ENCODE measurements at places on chromosomes 12 and 14. TPM values are rescaled to one million over a fixed set of nuclear protein-coding genes. Genes with fewer than 3 reads are reported as not detected.

GRCh38 chr12:70966996-70967790, 46.7 kb upstream of the PTPRR start:
- DNase-seq = no peak

DNA sequence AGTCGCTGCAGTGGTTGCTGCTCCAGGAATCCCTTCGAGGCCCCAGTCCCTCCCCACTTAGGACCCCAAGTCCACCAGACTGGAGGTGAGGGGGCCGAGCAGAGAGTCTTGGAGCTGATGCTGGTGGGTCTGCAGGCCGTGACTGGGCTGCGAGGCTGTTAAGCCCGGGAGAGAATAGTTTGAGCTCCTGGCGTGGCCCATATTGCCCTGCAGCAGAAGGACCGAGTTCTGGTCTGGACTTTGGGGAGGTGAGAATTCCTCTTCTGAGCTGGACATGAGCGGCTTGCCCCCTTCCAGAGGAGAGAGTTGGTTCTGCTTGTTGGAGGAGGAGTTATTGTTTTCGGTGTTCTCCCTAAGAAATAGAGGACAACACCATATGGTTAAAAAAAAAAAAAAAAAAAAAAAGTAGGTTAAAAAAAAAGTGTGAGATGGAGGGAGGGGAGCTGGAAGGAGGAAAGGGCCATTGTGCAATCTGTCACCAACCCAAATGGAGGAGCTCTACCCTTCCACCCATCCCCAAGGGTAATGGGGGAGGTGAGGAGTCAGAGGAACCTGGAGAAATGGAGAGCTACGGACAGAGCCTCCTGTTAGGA, 3.0 kb downstream of the SIX1 start:
- peak; percentile 51 for DNase-seq

GRCh38 chr12:51323317-51323960, 535 bp downstream of the BIN2 start:
- DNase-seq = no peak

DNA sequence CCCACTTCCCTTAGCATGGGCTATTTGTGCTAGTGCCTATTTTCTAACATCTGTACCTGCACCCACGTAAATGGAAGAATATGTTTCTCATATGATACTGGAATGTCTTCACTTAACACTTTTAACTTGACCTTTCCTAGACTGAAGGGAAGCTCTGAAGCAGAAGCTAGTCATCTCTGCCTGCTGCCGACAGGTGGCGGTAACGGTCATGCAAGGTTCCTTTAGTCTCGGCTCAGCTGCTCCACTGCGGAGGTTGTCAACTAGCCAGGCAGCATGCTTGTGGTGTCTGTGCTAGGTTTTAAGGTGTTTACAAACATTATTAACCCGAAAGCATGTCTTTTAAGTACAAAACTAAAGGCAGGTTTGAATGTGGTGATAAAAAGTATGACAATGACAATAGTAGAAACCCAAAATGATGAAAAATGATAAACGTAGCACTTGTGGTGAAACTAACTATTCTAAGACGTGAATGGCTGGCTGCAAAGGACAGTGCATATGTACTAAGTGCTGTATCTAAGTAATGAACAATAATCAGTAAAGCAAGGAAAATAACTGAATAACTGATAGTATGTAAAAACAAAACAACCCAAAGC, 117.2 kb downstream of the GRIN2B start:
- DNase-seq = peak; percentile 64

- no peak for DNase-seq
Observed at GRCh38 chr14:74482571-74482970, 10.5 kb downstream of the NPC2 start.

DNA sequence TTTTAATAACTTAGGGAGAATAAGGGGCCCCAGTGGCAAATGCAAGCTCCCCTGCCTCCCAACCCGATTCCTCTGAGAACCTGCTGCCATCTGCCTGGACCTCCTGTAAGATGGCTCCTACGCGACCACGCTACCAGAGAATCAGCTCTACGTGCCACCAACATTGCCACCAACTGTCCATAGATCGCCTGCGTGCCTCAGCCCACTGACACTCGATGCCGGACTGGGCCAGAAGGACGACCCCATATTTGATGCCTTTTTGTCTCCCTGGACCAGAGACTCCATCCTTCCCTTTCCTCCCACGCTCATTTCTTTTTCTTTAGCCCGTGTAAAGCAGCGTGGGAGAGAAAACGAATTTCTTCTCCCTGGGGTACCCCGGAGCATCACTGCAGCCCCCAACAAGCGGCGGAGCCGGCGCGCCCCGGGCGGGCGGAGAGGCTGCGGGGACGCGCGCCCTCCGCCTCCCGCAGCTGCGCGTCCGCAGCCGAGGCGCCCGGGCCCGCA, 565 bp upstream of the KLHL42 start:
- no peak for DNase-seq

Gene CD27
- not detected for polyA plus RNA-seq

Gene DPF3
- 10.2 TPM for polyA plus RNA-seq

Gene LYZ
- polyA plus RNA-seq = 5.0 TPM

Measured in psoas muscle (tissue), 8 donors.